ENCODE measurements at places on chromosomes 2 and 18. TPM values are rescaled to one million over a fixed set of nuclear protein-coding genes. Genes with fewer than 3 reads are reported as not detected.

Gene ME2
- total RNA-seq, result 32.4 TPM

Gene POMC
- total RNA-seq, result not detected

Gene ARHGEF4
- 9.3 TPM for total RNA-seq

Gene CFC1
- 0.09 TPM for total RNA-seq

Gene SCN2A
- total RNA-seq, result 0.02 TPM

Gene RTKN
- total RNA-seq, result 20.2 TPM

Gene ACVR1C
- not detected for total RNA-seq

Gene PPP1R1C
- total RNA-seq, result 0.86 TPM

Gene ESPNL
- 0.12 TPM for total RNA-seq

Gene EIF2AK3
- 39.6 TPM for total RNA-seq

Gene ALK
- total RNA-seq, result not detected

Gene SNED1
- 0.83 TPM for total RNA-seq

Gene IL37
- total RNA-seq, result not detected

Gene TRIM43
- total RNA-seq, result not detected

Gene TRAPPC12
- total RNA-seq, result 65.1 TPM

Gene STPG4
- total RNA-seq, result not detected

Gene LINC00305
- not detected for total RNA-seq

Gene SNORC
- 2.4 TPM for total RNA-seq

Gene TMEM178A
- total RNA-seq, result 0.08 TPM

Gene SCG2
- 0.98 TPM for total RNA-seq

Gene RSAD2
- total RNA-seq, result 0.15 TPM

Gene TBC1D8
- 97.5 TPM for total RNA-seq

Gene EIF5B
- total RNA-seq, result 74.9 TPM

Gene WDSUB1
- total RNA-seq, result 8.3 TPM

Gene EPB41L3
- 0.25 TPM for total RNA-seq

Gene CDH20
- not detected for total RNA-seq

Gene CYP1B1
- total RNA-seq, result 5.5 TPM

Gene LRRTM4
- not detected for total RNA-seq

Gene ALPP
- 12.1 TPM for total RNA-seq

Gene SERPINB11
- total RNA-seq, result not detected
